Dermis blood vessel endothelial cell (primary cell): ENCODE measurements at places on chromosomes 7 and 10. TPM values are rescaled to one million over a fixed set of nuclear protein-coding genes. Genes with fewer than 3 reads are reported as not detected.

SNCG gene
- total RNA-seq = 111 and 117 TPM in 2 replicates

STEAP1B gene
- 24.5 and 33.4 TPM in 2 replicates for total RNA-seq

RAB11FIP2 gene
- 11.1 TPM in 2 replicates for total RNA-seq

DNAH11 gene
- total RNA-seq = 0.34 and 0.65 TPM in 2 replicates
